ENCODE measurements at places on chromosomes 7 and 10.

DNA sequence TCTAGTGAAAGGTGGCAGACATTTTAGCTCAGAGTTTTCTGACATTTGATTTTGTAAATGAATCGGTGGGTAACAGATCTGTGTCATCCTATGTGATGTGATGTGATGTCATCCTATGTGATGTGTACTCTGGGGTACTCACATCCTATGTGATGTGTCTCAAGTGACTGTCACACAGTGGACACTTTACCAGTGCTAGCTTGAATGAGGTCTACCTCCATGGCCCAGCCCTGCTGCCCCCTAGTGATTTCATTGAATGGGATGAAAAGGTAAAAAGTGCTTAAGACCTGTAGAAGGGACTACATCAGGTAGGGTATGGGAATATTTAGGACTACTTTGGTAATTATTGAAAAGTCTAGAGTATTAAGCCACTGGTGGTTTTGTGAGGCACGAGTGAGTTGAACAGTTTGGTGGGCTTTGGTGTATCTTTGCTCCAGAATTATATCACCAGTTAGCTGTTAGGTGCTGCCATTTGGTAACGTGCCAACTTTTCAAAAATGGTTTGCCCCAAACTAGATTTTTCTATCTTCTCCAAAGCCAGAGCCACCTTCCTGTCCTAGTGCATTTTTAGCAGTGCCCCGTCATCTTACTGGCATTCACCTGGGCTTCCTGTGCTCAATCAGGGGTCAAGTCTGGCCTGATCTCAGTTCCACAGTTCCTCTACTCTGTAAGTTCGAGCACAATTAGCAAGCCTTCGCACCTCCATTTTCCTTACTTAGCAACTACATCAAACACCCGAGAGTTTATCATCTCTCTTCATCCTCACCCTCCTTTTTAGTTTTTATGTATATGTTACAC lies 9.7 kb downstream of the EIF4H start:
- peak; percentile 40 for DNase-seq

GRCh38 chr7:99128076-99128950 lies 15.6 kb downstream of the SMURF1 start:
- DNase-seq: no peak

DNA sequence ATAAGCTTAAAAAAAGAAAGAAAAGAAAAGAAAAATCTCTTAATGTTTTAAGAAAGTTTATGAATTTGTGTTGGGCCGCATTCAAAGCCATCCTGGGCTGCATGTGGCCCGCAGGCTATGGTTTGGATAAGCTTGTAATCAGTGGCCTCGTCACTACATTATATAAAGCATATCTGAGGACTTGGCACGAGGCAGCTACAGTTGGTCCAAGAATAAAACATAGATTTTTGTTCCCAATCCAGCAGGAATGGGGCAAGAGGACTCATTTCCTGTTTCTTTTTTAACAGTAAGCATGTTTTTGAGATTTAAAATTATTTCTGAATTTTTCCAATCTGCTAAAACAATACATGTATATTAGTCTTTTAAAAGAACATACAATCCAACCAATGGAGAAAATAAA lies 28.6 kb downstream of the MCM10 start:
- no peak for DNase-seq

DNA sequence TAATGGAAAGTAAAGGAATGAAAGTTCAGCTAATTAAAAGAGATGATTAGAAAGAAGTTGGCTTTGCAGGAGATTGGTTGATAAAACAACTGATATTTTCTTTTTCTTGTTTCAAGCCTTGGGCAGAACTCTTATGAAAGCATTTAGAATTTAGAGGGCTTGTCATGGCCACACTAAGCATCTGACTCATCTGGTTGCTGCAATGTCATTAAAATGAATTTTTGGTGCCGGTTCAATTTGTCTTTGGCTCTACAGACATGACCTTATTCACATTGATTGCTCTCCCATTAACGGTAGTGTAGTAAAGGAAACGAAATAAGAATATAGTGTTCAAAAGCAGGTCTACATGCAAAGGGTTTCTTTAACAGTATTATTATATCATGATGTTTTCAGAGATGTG lies 1012.4 kb upstream of the C7orf33 start:
- no peak for DNase-seq

- peak; percentile 36 for DNase-seq
Measured at GRCh38 chr7:105015390-105015965, 1.5 kb downstream of the KMT2E start.

GRCh38 chr7:112350585-112350984 lies 99.7 kb upstream of the IFRD1 start:
- no peak for DNase-seq

DNA sequence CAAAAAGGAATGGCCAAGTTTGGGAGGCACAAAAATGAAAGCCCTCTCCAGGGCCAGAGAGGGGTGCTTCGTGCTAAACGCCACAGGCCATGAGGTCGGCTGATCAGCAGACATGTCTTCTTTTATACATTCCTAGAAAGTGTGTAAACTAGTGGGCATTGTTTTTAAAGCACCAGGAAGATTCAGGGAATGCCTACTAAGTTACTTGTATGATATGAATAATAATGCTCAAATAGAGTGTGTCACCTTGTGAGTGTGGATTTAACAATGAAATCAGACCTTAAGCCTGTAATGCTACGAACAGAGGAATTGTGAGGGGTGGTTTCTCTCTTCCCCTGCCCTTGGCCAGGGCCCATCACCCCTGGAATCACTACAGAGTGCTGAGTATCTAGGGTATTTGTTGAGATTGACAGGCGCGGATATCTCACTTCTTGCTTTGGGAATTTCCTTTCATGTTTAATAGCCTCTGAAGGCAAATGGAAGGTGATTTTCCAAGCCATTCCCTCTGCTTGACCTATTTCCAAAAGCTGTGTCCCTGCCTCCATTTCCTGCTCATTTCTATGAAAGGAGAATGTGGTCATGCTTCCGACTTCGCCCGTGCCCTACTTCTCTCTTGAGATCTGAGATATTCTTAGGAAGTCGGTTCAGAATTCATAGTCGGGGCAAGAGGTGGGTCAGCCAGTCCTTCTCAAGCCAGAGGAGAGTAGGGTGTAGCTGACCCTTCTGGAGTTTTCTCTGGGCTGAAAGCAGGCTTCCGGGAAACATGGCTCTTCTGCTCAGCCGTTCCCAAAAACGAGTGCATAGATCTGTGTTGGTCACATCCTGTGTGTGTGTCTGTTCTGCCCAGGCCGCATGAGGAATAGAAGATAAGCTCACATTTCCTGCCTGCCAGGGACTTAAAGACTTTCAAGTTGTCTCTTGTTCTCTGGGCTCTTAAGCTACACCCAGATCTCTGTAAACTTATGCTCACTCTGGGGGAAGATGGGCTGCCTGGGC lies 167.8 kb upstream of the ITGB1 start:
- peak; percentile 83 for DNase-seq

DNA sequence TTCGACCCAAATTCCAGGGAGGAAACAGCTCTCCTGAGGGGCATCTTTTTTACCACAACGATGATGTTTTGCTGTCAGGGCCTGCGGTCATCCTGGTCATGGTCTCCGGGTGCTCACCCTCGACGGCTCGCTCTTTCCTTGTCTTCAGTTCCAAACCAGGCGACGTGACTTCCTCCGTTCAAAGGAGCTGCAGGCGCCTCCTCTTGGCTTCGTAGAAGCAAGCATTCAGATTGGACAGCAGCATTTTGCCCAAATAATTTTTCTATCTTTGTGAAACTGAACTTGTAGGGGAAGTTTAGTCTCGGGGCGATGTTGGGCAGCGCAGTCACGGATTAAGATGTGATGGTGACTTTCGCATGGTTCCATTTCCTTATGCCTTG lies 208.9 kb downstream of the DNAJB6 start:
- no peak for DNase-seq

DNA sequence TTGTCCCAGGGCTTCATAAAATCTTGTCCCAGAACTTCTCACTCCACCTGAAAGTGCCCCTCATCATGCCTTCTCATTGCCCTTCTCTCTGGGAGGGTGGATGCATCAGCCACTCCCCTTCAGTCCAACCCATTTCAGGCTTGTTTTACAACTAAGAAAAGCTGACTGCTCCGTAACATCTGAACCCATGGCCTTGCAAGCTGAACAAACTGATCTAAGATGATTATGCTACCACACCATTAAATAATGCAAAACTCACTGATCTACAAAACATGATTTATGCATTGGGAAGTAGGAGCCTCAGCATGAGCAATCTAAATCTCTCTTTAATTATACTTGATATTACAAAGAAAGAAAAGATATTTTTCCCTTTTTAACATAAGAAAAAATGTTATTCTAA lies 34.8 kb downstream of the TFPI2 start:
- no peak for DNase-seq

- DNase-seq: no peak
Measured at GRCh38 chr7:122225874-122226273, 78.7 kb downstream of the FEZF1 start.

DNA sequence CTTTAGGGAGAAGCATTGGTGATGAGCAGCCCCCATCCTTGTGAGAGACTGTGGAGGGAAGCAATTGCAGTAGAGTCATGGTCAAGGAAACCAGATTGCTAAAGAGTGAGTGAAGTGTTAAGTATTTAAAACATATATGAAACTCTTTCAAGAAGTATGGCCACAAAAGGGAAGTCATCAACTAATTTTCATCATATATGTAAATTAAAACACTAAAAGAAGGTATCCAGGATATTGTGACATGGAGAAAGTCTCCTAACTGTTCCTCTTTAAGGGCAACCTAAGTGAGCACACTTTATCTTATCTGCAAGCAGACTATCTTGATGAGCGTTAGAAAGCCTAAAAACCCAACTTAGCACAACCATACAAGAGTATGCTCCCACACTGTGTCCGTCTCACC lies 69.7 kb downstream of the CD36 start:
- no peak for DNase-seq

GRCh38 chr10:93560541-93560940 lies 5.9 kb upstream of the FFAR4 start:
- no peak for DNase-seq

- no peak for DNase-seq
Measured at GRCh38 chr10:131845505-131846239, 55.1 kb upstream of the PPP2R2D start.

DNA sequence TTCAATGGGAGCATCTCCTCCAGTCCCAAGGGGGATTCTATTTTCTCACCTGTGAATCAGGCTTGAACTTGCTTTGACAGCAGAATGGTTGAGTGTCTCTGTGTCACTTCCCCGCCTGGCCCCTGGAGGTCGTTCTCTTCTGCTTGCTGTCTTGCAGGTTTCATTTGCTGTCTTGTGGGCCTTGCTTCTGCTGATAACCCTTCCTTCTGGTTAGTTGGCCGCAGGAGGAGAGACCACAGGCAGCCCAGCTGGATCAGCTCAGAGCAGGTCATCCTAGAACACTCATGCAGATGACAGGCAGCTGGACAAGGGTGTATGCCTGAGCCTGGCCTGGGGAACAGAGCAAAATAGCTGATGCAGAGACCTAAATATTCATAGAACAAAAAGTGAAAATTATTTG lies 344.2 kb upstream of the ADARB2 start:
- DNase-seq: no peak

DNA sequence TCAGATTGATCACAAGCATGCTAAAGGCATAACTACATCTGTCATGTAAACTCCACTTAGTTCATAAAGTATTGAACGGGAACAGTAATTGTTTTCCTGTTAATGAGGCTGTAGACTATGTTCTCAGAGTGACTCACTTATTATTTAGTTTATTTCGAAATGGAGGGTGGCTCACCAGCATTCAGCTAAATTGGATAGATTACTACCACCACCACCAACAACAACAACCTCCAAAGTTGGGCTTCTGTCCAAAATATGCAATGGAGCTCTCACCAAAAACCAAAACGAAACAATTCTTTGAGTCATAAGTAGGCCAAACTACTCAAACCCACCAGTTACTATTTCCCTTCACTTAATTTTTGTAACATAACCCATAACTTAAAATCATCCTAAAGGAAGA lies 127.9 kb upstream of the NRBF2 start:
- no peak for DNase-seq

DNA sequence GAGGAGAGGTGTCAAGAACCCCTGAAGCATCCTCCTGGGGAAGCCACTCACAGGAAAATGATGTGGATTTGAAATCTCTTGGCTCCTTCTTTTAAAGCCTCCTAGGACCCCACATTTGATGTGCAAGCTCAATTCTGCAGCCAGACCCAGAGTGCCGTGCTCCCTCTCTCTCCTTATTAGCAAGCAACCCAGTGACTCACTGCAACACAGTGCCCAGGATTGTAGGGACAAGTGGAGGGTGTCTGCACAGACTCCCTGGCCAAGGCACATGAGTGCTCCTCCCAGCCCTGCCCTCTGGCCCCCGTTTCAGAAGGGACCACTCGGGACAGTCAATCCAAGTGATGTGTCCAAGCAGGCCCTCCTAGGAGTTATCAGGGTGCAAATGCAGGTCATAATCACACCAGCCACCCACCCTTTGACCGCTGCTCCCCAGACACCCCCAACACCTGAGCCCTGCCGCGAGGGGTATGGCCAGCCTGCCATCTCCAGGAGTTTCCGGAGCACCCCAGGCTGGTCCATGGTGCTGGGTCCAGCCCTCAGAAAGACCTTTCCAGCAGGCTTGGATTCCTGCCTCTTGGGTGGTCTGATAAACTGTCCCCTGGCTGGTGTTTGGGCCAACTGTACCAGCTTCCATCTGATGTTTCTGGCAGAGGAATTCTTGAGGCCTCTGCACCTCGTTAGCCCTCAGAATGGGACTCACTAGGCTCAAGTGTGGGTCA lies 54.5 kb upstream of the CXCL12 start:
- DNase-seq: no peak

- no peak for DNase-seq
Measured at GRCh38 chr7:91784469-91784868, 96.0 kb downstream of the MTERF1 start.

DNA sequence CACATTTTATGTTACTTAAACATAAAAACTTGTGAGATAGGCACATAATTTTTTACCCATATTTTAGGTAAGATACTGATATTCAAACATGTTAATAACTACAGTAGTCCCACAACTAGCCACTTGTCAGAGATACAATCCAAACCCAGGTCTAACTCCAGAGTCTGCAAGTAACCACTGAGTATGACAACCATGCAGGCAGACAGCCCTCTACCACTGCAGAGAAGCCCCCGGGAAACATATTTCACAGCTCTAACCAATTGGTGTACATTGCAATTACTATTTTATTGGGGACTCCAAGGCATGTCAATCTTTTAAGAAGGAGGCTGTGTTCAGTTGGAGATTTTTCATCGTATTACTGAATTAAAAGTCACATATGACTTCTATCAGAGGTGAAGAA lies 107.2 kb upstream of the FAM133B start:
- DNase-seq: no peak

DNA sequence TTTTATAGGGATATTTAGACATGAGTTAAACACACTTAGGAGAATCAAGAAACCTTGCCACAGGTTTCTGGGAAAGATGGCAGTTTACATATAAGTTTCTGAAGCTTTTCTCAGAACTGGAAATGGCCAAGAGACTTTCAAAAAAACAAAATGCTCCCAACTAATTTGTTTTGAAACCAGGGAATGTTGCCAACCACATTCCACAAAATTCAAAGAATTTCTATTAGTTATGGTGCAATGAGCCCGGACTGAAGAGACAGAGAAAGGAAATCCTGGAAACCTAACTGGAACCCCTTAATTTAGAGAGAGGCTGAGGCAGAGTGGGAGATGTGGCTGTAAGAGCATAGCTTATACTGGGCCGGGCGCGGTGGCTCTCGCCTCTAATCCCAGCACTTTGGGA lies 128.5 kb downstream of the PTEN start:
- no peak for DNase-seq
